ENCODE measurements at places on chromosomes 4 and X. TPM values are rescaled to one million over a fixed set of nuclear protein-coding genes. Genes with fewer than 3 reads are reported as not detected.

The LRAT gene
- total RNA-seq: 0.37 TPM

The CAPN6 gene
- total RNA-seq: 0.28 TPM

The TENM3 gene
- 5.3 TPM for total RNA-seq

The TLR8 gene
- 6.6 TPM for total RNA-seq

The SSX3 gene
- total RNA-seq: not detected

The RASL11B gene
- 5.7 TPM for total RNA-seq

The ANK2 gene
- total RNA-seq: 61.2 TPM

The CHRNA9 gene
- not detected for total RNA-seq

The TXK gene
- total RNA-seq: 9.1 TPM

The PNMA6A gene
- 2.0 TPM for total RNA-seq
